ENCODE measurements at places on chromosomes 5 and 9.
A peak's percentile ranks its signal among the peaks of the same experiment; 100 is the strongest.

- no peak for DNase-seq
Measured at GRCh38 chr9:15641291-15641690, 88.4 kb downstream of the CCDC171 start.

DNA sequence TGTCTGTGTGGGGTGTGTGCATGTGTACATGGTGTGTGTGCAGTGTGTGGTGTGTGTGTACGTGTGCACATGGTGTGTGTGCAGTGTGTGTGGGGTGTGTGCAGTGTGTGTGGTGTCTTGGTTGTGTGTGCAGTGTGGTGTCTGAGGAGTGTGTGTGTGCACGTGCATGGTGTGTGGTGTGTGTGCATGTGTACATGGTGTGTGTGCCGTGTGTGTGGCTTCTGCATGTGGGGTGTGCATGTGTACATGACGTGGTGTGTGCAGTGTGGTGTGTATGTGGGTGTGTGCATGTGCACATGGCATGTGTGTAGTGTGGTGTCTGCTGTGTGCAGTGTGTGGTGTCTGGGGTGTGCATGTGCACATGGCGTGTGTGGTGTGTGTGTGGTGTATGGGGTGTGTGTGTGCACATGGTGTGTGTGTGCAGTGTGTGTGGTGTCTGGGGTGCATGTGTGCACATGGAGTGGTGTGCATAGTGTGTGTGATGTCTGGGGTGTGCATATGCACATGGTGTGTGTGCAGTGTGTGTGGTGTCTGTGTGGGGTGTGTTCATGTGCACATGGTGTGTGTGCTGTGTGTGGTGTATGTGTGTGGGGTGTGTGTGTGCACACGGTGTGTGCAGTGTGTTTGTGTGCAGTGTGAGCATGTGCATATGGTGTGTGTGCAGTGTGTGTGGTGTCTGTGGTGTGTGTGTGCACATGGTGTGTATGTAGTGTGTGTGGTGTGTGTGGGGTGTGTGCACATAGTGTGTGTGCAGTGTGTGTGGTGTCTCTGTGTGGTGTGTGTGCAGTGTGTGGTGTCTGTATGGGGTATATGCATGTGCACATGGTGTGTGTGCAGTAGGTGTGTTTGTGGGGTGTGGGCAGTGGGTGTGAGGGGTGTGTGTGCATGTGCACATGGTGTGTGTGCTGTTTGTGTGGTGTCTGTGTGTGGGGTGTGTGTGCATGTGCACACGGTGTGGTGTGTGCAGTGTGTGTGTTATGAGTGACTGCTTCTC lies 40.6 kb upstream of the ZNG1F start:
- no peak for DNase-seq

DNA sequence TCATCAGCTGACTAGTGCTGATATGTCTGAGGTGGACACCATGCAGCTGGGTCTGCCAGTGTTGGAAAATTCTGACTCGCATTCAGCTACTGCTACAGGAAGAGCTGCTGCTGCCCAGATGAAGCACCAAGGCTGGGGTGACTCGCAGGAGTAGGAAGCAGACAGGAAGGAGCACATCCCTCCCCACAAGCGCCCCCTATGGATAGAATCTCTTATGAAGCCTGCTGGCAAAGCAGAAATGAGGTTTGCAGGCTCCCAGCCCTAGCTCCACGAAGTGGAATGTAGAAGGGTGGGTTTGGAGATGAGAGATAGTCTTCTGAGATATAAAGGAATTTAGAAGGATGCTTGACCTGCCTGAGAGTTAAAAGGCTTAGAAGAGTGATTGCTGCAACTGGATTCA lies 443.0 kb downstream of the ACTL7B start:
- DNase-seq: no peak

- peak; percentile 30 for DNase-seq
Measured at GRCh38 chr9:137820161-137820855, 57.3 kb upstream of the CACNA1B start.

DNA sequence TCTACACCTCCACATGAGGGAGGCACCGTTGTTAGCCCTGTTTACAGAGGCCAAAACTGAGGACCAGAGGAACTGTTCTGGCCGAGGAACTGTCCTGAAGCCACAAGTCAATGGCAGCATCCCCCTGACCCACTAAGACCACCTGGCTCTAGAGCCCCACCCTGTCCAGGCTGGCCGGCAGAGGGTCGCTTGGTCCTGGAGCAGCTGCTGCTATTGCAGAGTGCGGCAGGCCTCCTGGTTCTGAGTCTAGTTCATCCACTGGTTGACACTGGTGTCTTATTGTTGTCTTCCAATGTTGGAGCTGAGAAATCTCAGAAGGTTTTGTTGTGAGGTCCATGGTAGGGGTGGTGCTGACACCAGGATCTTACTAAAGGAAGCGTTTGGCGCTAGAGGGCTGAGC lies 26.6 kb upstream of the ANGPTL2 start:
- DNase-seq: no peak

GRCh38 chr9:106775960-106776359 lies 87.0 kb upstream of the ZNF462 start:
- DNase-seq: no peak

- DNase-seq: no peak
Measured at GRCh38 chr9:91571036-91571435, 147.4 kb upstream of the NFIL3 start.

DNA sequence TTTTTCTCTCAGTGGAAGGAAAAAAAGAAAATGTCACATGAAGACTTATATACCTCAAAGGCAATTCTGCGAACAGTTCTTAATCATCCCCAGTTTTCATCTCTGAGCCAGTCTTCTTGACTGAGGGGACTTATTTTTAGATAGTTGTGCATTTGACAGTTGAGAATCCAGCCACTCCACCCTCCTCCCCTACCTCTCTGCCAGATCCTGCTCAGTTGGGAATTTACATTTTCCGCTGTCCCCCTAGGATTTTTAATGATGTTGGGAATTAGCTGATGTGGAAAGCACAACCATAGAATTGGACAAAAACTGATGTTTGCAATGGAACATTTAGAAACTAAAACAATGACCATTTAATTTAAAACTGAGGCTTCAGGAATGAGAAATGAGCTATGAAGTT lies 194.3 kb upstream of the PIK3R1 start:
- no peak for DNase-seq

GRCh38 chr9:78781681-78782080 lies 484.8 kb downstream of the PSAT1 start:
- no peak for DNase-seq

- no peak for DNase-seq
Measured at GRCh38 chr9:8858596-8859161, 1059.1 kb upstream of the DMAC1 start.

DNA sequence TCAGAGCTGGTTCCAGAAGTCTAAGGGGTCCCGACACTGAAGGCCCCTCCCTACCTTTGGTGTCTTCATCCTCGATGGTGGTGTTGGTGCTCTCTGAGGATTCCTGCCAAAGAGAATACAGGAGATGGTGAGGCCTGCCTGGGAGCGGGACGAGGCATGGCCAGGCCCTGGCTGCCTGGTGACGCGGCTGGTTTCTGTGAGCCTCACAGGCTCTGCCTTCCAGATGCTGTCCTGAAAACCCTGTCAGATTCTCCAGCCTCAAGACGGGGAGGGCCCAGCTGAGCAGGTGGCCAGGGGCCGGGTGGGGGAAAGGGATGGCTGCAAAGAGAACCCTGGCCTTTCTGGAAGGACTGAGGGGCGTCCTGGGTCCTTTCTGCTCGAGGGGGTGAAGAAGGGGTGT lies 48.8 kb downstream of the SLC6A7 start:
- no peak for DNase-seq

- no peak for DNase-seq
Measured at GRCh38 chr5:150295172-150295634, 5.6 kb upstream of the CAMK2A start.

- no peak for DNase-seq
Measured at GRCh38 chr9:77016121-77016525, 3.3 kb upstream of the FOXB2 start.

GRCh38 chr5:116838011-116838536 lies 263.5 kb upstream of the SEMA6A start:
- DNase-seq: no peak

GRCh38 chr5:124546643-124547042 lies 199.8 kb downstream of the ZNF608 start:
- no peak for DNase-seq

DNA sequence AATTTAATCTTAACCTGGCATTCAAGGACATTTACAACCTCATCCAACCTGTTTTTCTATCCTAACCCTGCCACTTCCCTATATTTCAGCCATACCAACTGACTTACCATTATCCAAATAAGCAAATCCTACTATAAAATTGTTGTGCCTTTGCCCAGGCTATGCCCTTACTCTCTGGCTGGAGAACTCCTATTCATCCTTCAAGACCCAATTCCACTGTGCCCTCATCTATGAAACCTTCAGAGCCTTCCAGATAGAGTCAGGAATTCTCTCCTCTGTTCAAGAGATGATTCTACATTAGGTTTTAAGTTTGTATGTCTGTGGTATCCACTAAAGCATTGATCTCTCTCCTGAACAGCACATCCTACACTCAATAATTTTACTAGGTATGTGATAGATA lies 46.3 kb upstream of the MSX2 start:
- DNase-seq: no peak

- no peak for DNase-seq
Measured at GRCh38 chr5:168128557-168128956, 162.9 kb upstream of the WWC1 start.

- DNase-seq: no peak
Measured at GRCh38 chr9:94269264-94269663, 10.2 kb downstream of the ZNF169 start.

DNA sequence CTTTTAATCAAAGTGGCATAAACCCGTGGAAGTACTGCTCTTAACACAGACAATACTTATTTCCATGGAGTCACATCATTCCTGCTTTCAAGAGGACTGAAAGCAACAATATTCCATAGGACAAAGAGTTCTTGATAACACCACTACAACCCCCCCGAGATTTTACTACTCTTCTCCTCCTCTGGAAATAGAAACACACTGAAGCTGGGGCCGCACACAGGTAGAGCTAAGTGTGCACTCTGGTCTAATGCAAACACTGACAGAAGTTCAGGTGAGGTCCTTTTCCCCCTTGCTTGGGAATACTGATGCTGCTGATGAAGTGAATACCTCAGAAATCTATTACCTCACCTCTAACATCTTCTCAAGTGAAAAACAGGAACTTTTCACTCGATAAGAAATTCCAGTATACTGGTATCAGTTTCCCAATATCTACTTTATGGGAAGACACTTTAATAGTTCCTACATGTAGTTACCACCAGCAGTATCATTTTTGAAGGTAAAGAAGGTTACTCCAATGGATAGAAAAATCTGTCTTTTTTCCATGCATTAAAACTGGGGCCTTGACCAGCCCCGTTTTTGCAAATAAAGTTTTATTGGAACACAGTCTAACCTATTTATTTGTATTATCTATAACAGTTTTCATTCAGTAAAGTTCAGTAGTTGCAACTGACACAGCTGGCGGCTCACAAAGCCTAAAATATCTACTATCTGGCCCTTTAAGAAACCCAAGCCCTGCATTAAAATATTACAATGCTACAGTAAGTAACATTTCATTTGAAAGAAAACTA lies 50.0 kb downstream of the GOLPH3 start:
- no peak for DNase-seq

- no peak for DNase-seq
Measured at GRCh38 chr5:143992496-143992895, 178.0 kb downstream of the YIPF5 start.

- DNase-seq: no peak
Measured at GRCh38 chr9:1055166-1055565, 5.0 kb downstream of the DMRT2 start.

DNA sequence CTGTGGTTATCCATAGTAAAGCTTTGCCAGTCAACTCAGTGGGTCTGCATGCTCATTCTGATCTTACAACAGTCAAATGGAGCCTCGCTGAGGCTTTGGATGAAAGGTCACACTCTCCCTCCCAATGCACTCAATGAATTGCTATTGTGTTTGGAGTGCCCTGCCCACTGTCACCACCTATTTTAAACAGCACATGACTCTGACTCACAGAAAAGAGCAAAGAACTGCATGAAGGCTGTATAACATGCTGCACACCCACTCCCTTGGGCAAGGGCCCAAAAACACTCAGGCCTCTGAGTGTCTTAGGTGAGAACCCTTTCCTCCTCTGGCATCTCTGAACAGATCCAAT lies 118.7 kb upstream of the CCDC112 start:
- peak; percentile 35 for DNase-seq

- no peak for DNase-seq
Measured at GRCh38 chr5:172558076-172558976, 82.7 kb upstream of the NEURL1B start.

DNA sequence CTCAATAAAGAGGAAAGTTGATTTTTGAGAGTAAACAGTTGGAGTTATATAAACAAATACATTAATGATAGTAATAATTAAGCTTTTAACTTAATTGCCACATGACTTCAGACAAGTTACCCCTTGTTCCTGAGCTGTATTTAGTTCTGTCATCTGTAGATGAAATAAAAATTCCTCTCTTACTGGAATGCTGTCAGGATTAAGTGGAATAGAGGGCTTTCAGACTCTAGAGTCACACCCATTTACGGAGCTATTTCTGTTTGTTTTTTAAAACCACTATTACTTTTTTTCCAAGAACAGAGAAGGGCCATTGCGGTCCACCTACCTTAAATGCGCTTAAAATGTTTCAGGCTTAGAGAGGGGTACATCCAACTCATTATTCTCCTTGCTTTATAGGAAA lies 170.6 kb downstream of the CHSY3 start:
- DNase-seq: no peak

GRCh38 chr5:87116825-87117512 lies 150.7 kb upstream of the RASA1 start:
- no peak for DNase-seq

GRCh38 chr5:148825716-148826052 lies 727 bp upstream of the ADRB2 start:
- DNase-seq: no peak

- no peak for DNase-seq
Measured at GRCh38 chr9:18215626-18216025, 258.3 kb upstream of the ADAMTSL1 start.

- no peak for DNase-seq
Measured at GRCh38 chr5:67301285-67301903, 104.8 kb upstream of the CD180 start.

DNA sequence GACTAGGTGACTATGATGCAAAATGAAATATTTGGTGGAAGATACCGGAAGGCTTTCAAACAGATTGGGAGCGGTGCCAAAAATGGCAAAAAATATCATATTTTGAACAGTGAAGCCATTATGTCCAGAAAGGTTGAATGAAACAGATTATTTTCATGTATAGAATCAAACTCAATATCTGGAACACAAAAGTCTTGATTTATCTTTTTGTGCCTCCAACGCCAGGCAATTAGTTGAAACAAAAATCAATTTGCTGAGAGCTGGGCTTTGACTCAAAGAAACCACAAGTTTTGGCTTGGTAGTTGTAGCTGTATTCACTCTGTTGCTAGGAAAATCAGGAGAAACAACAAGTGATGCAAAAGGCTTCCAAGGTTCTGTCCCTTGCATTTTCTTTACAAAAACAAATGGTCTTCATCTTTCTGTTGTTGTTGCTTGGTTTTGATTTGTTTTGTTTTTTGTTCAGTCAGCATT lies 421.7 kb upstream of the TYRP1 start:
- DNase-seq: no peak

DNA sequence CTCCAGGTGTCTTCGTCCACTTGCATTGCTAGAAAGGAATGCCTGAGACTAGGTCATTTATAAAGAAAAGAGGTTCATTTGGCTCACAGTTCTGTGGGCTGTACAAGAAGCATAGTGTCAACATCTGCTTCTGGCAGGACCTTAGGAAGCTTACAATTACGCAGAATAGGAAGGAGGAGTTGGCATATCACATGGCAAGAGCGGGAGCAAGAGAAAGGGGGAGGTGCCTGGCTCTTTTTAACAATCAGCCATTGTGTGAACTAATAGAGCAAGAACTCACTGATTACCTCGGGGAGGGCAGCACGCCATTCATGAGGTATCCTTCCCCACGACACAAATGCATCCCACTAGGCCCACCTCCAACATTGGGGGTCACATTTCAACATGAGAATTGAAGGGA lies 134.4 kb upstream of the EFNA5 start:
- no peak for DNase-seq

All from stimulated activated CD4-positive, alpha-beta T cell treated with anti-CD3 and anti-CD28 coated beads, Interleukin-1b, Interleukin-23, amount 100 ng/mL, for 48 hours (primary cell).